CD8-positive, alpha-beta memory T cell (primary cell): ENCODE measurements at places on chromosomes 3 and 15. TPM values are rescaled to one million over a fixed set of nuclear protein-coding genes. Genes with fewer than 3 reads are reported as not detected.

DNA sequence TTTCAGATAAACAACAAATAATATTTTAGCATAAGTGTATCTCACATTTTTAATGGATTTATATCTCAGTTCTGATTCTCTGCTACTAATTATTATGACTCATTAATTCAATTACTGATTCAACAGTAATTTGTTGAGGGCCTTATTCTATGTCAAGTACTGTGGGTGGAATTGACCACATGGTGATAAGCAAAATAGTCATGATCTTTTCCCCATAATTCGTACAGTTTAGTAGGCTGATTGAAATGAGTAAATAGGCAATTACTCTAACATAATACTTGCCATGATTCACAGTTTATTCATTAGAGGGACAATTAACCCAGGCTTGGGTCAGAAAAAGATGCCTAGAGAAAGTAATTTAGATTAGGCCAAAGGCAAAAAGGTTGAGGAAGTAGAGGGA is 60.9 kb upstream of the SLC4A7 start:
- H3K36me3 ChIP-seq, result no peaks in the 10 kb centered on the region
- no peak overlapping the region for H3K4me3 ChIP-seq
- H3K27ac ChIP-seq, result no peak overlapping the region

DNA sequence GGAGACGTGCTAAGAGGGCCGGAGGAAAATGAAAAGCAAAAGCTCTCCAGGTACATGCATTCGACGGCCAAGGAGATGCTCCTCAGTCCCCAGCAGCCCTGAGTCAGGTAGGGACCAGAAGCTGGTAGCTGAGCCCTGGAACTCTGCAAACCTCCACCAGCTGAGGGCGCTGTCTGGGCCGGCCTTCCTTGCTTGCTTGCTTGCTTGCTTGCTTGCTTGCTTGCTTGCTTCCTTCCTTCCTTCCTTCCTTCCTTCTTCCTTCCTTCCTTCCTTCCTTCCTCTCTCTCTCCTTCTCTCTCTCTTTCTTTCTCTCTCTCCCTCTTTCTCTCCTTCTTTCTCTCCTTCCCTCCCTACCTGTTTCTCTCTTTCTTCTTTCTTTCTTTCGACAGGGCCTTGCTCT is 94.6 kb upstream of the RASGRF1 start:
- no peaks in the 10 kb centered on the region for H3K36me3 ChIP-seq
- DNase-seq, result no peak
- H3K27ac ChIP-seq, result no peak overlapping the region
- no peaks in the 10 kb centered on the region for H3K27me3 ChIP-seq

- H3K36me3 ChIP-seq, result no peaks in the 10 kb centered on the region
- no peak for DNase-seq
- no peaks in the 10 kb centered on the region for H3K27me3 ChIP-seq
- H3K4me3 ChIP-seq, result no peak overlapping the region
- no peaks in the 10 kb centered on the region for H3K4me1 ChIP-seq
Measured at GRCh38 chr3:139827833-139828232, 107.2 kb upstream of the CLSTN2 start.

DNA sequence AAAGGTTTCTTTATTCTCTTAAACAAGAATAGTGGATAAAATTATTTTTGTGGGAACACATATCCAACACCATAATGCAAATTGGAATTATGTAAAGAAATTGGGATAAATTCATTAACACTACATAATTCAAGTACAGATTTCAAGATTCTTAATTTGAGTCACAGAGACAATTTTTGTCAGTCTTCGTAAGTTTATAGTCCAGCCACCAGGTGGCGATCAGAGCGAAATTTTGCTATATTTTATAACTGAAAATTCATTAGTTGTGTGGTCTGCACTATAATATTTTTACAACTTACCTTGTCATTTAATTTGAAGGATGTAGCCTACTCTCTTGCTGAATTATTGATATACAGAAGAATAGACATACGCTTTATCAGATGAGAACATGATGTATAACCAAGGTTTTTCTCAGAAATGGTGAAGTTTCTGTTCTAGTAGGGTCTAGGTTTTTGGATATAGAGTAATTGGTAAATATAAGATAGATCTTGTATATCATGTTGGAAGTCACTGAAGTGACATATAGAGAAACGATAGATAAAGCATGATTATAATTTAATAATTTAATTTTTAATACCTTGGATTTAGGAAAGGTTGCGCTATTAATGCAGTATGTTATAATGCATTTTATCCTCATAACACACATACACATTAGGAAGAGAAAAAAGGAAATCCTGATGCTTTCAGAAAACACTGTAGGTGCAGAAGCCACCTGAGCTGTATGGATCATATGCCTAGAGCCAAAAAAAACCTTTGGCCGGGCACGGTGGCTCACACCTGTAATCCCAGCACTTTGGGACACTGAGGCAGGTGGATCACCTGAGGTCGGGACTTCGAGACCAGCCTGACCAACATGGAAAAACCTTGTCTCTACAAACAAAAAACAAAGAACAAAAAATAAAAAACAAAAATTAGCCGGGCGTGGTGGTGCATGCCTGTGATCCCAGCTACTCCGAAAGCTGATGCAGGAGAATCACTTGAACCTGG is 31.7 kb downstream of the PLSCR4 start:
- no peak overlapping the region for H3K4me3 ChIP-seq
- H3K36me3 ChIP-seq, result no peaks in the 10 kb centered on the region
- DNase-seq, result no peak
- H3K27ac ChIP-seq, result no peak overlapping the region
- no peaks in the 10 kb centered on the region for H3K4me1 ChIP-seq

Gene EHD4
- total RNA-seq, result 26.4 TPM

DNA sequence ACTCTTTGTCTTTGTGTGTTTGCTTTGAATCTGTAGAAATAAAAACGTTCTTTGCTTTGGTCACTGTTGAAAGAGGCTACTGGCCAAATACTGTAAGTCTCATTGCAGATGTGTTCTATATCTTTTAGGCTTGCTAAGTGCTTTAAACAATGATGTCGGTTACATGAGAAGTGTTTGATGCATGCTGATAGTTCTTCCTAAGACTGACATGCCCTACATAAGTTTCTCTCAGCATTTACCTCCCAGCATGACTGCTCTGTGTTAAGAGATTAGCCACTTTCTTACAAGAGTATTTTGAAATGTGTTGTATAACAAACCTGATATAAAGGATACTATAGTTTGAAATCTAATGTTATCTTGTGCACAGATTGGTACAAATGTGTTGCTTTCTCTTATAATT is 1088.7 kb downstream of the NSUN3 start:
- H3K27me3 ChIP-seq, result no peaks in the 10 kb centered on the region
- H3K27ac ChIP-seq, result no peak overlapping the region
- H3K4me3 ChIP-seq, result no peak overlapping the region

GRCh38 chr3:12759693-12760565 is 870 bp upstream of the TMEM40 start:
- no peaks in the 10 kb centered on the region for H3K27me3 ChIP-seq
- H3K36me3 ChIP-seq, result no peaks in the 10 kb centered on the region
- H3K4me3 ChIP-seq, result no peak overlapping the region
- H3K27ac ChIP-seq, result no peak overlapping the region

- DNase-seq, result no peak
- no peak overlapping the region for H3K27ac ChIP-seq
- H3K27me3 ChIP-seq, result no peaks in the 10 kb centered on the region
- no peaks in the 10 kb centered on the region for H3K4me1 ChIP-seq
Measured at GRCh38 chr3:120567370-120568201, 28.6 kb upstream of the NDUFB4 start.

GRCh38 chr3:179797192-179797591 is 144.4 kb downstream of the USP13 start:
- DNase-seq, result no peak
- H3K27ac ChIP-seq, result no peak overlapping the region
- no peaks in the 10 kb centered on the region for H3K36me3 ChIP-seq
- H3K4me3 ChIP-seq, result no peak overlapping the region
- H3K27me3 ChIP-seq, result no peaks in the 10 kb centered on the region
- H3K4me1 ChIP-seq, result no peaks in the 10 kb centered on the region

Gene XIRP1
- total RNA-seq, result 5.3 TPM

DNA sequence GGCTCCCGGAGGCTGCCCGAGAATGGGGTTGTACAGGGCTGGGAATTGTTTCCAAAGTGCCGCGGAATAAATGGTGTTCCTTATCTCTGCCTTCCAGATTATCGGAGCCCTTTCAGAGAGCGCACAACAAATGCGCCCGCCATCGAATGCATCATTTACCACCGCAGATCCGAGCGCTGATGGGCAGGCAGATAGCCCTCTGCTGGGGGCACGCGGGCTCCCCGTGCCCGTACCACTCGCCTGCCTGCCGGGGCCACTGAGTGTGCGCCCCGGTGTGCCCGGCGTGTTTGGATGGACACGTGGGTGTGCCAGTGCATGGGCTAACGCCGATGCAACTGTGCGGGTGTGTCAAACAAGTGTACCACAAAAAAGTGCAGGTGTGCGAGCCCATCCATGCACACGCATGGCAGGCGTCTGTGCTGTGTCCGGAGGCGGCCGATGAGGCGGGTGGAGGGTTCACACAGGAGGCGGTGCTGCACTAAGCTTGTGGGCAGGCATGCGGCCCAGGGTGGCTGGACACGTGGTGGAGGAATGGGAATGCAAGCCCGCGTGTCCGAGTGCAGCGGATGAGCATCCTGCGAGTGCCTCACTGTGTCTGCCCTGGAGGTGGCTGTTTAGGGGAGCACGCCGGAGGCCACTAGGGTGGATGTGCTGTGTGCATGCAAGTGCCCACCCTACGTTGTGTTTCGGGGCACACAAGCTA is 3.8 kb upstream of the GATA2 start:
- H3K27ac ChIP-seq, result no peak overlapping the region
- H3K27me3 ChIP-seq, result peaks cover 36% of the 10 kb centered on the region
- DNase-seq, result peak; percentile 50
- H3K4me3 ChIP-seq, result no peak overlapping the region
- no peaks in the 10 kb centered on the region for H3K36me3 ChIP-seq

Gene UPK1B
- total RNA-seq, result not detected

Gene GOLGA6D
- not detected for total RNA-seq

- DNase-seq, result no peak
- H3K27ac ChIP-seq, result no peak overlapping the region
- no peaks in the 10 kb centered on the region for H3K4me1 ChIP-seq
- H3K27me3 ChIP-seq, result no peaks in the 10 kb centered on the region
- H3K36me3 ChIP-seq, result no peaks in the 10 kb centered on the region
Measured at GRCh38 chr3:162015856-162016255, 519.2 kb downstream of the OTOL1 start.

Gene STARD9
- 7.6 TPM for total RNA-seq

GRCh38 chr3:138479438-138479863 is 45.0 kb downstream of the ESYT3 start:
- H3K36me3 ChIP-seq, result no peaks in the 10 kb centered on the region
- no peak for DNase-seq
- no peaks in the 10 kb centered on the region for H3K27me3 ChIP-seq
- H3K4me1 ChIP-seq, result no peaks in the 10 kb centered on the region

DNA sequence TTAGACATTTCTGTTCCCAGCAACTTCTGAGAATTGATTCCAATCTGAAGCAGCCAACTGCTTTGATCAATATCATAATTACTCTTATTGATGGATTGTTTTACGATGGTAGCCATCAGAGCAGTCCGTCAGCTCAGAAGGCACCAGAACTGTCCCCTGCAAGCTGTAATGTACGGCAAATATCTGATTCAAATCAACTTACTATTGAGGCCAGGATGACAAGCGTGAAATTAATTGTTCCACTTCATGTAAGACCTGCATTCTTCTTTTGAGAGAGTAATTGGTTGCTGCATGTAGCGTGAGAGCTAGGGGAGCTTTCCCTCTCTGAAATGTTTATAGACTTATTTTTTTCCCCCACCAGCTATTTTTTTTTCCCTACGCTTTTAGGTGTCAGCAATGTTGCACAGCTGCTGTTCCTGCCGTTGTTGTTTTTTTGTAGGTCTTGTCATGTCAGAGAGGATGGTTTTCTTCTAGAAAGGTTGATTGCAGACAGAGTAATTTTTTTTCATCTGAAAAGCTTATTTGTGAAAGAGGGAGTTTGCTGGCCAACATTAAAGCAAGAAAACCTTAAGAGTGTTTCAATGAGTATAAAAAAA is 134.9 kb downstream of the CACNA2D3 start:
- H3K4me1 ChIP-seq, result no peaks in the 10 kb centered on the region
- H3K36me3 ChIP-seq, result no peaks in the 10 kb centered on the region
- H3K27me3 ChIP-seq, result no peaks in the 10 kb centered on the region
- H3K4me3 ChIP-seq, result no peak overlapping the region
- no peak for DNase-seq

- no peak for DNase-seq
- H3K27me3 ChIP-seq, result no peaks in the 10 kb centered on the region
- H3K4me1 ChIP-seq, result no peaks in the 10 kb centered on the region
- no peak overlapping the region for H3K27ac ChIP-seq
Measured at GRCh38 chr15:80735344-80735743, 40.2 kb downstream of the ABHD17C start.

- no peak overlapping the region for H3K27ac ChIP-seq
- no peaks in the 10 kb centered on the region for H3K36me3 ChIP-seq
- DNase-seq, result no peak
- H3K27me3 ChIP-seq, result no peaks in the 10 kb centered on the region
- no peaks in the 10 kb centered on the region for H3K4me1 ChIP-seq
Measured at GRCh38 chr3:16406579-16406978, 106.9 kb downstream of the RFTN1 start.

- peaks cover 8% of the 10 kb centered on the region for H3K4me1 ChIP-seq
- no peak overlapping the region for H3K4me3 ChIP-seq
- no peak for DNase-seq
- no peaks in the 10 kb centered on the region for H3K27me3 ChIP-seq
Measured at GRCh38 chr3:179613807-179614206, 9.2 kb downstream of the NDUFB5 start.

- H3K4me3 ChIP-seq, result no peak overlapping the region
- H3K4me1 ChIP-seq, result no peaks in the 10 kb centered on the region
- H3K27me3 ChIP-seq, result no peaks in the 10 kb centered on the region
- H3K27ac ChIP-seq, result no peak overlapping the region
Measured at GRCh38 chr3:193831495-193832455, 238.8 kb downstream of the OPA1 start.

Gene RAB6B
- total RNA-seq, result 0.73 TPM

DNA sequence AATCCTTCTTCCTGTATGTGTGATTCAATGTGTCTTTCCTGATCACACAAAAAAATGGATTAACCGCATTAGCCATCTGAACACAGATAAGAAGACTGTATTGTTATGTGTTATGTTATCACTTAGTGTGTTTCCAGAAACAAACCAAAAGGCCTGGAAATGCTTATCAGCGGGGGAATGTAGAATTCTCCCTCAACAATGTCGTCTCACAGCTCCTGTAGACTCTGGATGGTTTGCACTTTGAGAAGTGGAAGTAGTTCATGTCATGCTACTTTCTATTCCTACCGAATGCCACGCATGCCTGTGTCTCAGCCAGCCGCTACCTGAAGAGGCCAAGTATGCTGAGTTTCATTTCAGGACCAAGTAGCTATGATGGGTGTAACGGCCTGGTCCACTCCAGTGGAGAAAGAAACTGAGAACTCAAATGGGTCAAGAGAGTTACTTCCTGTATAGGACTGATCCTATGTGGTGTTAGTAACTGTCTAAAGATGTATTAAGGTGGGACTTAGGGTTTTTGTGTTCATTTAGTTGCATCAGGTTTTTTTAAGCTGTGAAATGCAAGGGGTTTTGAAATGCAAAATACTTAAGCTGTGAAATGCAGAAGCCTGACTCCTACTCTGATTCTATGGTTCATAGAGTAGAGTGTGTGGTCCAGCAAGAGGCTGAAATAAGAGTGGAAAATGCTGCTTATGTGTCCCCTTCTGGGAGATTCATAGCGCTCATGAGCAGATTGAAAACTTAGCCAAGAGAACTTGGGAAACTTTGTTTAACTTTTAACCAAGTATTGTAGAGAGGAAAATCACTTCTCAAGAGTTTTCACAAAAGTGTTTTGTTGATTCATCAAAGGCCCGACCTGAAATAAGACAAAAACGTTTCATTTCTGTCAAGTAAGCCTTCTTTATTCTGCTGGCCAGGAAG is 118.5 kb upstream of the LMOD3 start:
- no peak overlapping the region for H3K27ac ChIP-seq
- H3K4me1 ChIP-seq, result peaks cover 16% of the 10 kb centered on the region
- no peaks in the 10 kb centered on the region for H3K27me3 ChIP-seq
- H3K36me3 ChIP-seq, result no peaks in the 10 kb centered on the region
- no peak for DNase-seq
- no peak overlapping the region for H3K4me3 ChIP-seq
